ENCODE measurements at places on chromosomes 16 and 17.
A peak's percentile ranks its signal among the peaks of the same experiment; 100 is the strongest.

GRCh38 chr16:10799736-10800135 lies 18.9 kb downstream of the TVP23A start:
- DNase-seq: no peak

GRCh38 chr17:58307468-58308172 lies 21.0 kb downstream of the TSPOAP1 start:
- DNase-seq: no peak

- no peak for DNase-seq
These were observed 24.1 kb upstream of the MFSD6L start for GRCh38 chr17:8823279-8823678.

- DNase-seq: no peak
These were observed 119.4 kb downstream of the USP31 start for GRCh38 chr16:23029733-23030420.

GRCh38 chr16:79597277-79598062 lies 3.1 kb downstream of the MAF start:
- no peak for DNase-seq

DNA sequence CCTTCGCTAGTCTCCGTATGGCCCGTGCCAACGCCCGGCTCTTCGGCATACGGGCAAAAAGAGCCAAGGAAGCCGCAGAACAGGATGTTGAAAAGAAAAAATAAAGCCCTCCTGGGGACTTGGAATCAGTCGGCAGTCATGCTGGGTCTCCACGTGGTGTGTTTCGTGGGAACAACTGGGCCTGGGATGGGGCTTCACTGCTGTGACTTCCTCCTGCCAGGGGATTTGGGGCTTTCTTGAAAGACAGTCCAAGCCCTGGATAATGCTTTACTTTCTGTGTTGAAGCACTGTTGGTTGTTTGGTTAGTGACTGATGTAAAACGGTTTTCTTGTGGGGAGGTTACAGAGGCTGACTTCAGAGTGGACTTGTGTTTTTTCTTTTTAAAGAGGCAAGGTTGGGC lies 2.5 kb downstream of the RPL13 start:
- DNase-seq: no peak

DNA sequence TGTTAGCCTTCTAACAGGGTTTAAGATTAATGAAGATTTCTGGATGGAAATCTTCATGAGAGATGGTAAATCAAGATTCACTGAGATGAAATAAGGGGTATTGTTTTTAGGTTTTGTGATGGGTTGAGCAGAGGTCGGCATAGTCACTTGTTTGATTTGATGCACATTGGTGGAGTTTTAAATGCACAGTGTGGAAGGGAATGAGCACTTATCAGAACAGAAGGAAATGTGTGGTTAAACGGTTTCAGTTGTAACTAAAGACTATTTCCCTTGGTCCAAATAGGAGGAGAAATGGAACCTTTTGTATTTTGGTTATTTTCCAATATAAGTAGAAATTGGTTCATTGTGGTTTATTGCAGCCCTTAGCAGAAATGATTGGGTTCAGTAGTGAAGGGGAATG lies 34.1 kb downstream of the CBFB start:
- DNase-seq: no peak

DNA sequence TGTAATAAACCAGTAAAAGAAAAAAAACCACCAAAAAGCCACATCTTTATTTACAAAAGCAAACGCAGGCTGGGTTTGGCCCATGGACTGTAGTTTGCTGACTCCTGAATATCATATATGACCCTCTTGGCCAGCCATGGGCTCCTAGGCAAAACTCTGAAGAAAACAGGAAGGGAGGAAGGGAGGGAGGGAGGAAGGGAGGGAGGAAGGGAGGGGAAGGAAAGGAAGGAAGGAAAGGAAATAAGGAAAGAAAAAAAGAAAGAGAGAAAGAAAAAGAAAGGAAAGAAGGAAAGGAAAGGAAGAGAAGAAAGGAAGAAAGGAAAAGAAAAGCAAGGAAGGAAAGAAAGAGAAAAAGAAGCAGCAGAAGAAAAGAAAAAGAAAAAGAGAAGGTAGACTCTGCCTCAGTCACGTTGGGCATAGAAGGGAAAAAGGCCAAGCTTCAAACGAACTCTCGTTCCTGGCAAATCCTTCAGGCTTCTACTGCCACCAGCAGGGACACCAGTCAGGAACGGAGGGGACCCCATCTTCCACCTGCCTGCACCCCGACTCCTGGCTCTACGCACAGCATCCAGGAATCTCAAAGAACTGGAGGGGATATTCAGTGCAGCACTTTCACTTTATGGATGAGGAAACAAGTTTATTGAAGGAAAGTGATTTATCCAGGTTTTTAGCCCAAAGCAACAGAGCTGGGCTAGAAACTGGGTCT lies 22.1 kb downstream of the CDC42EP4 start:
- DNase-seq: no peak

- no peak for DNase-seq
These were observed 2272.8 kb downstream of the TP53TG3F start for GRCh38 chr16:35732046-35732810.

GRCh38 chr16:81668243-81669097 lies 110.6 kb upstream of the PLCG2 start:
- no peak for DNase-seq

DNA sequence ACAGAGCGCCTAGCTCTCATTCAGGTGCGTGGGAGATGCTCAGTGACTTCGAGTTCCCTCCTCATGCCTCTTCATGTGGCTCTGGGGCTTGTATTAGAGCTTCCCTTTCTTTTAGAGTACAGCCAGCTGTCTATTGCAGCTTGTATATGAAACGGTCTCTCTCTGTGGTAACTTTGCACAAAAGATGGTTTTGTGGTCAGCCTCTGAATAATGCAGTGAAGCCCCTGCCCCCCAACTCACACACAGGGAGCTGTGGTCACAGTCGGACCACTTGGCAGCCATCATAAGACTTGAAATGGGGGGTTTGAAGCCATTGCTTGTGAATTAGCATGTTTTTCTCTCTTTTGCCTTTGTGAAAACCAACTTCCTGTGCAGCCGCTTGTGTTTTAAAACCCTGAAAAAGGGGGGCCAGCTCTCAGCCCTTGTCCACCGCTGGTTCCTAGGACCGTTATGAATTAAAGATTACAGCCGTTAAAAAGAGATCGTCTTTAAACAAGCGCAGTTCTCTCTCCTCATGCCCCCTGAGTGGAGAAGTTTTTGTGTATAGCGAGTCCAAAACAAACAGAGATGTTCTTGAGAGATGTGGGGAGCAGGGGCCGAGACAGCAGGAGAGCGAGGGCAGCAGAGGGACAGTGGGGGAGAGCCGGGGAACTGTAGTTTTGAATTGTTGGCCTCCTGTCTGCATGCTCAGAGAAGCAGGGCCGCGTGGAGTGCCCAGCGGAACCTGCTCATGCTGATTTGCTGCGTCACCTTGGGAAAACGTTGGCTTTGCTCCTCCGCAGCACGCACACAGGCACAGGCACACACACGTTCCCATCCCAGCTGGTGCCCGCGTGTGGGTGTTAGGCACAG lies 199.0 kb downstream of the MSI2 start:
- DNase-seq: no peak

DNA sequence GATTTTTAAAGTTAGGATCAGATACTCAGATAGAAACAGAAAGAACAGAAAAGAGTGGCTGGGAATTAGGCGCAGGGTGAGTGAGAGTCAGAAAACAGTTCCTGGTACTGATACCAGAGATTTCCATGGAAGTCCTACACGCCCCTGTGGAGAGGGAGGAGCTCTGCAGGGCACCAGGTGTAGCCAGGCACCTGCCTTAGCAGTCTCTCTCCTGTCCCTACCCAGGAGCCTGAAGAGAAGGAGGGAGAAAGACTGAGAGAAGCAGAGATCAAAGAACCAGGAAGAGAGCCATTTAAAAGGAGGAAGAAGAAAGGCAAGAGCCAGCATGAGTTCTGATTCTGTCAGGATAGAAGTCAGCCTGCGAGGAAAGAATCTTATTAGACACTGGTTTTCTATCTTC lies 65.0 kb downstream of the CBLN1 start:
- DNase-seq: no peak

DNA sequence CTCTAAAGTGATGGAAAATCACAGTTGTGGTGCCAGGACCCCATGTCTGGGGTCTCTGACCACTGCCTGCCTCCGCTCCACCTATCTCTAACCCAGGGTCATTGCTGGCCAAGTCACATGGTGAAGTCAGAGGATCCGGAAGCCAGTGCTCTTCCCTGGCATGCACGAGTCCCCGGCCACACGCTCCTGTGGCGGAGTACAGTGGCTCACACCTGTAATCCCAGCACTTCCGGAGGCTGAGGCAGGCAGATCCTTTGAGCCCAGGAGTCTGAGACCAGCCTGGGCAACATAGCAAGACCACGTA lies 21.5 kb upstream of the RBFOX3 start:
- no peak for DNase-seq

DNA sequence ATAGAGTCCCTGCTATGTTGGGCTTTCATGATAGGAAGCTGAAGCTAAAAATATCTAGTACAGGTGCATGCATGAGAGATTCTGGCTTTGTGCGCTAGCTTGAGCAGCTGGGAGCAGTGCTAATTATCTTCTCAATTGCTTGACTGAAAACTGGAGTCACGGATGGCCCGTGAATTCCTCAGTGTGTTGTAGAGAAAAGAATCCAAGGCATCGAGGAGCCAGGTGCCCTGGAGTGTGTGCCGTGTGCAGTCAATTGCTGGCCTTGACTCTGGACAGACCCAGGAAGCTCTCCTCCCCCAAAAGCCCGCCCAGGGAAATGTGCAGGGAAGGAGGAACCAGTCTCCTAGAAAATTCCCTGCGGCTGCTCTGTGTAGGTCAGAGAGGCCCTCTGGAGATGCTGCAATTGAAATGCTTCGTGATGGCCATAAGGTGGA lies 14.2 kb downstream of the LGALS3BP start:
- no peak for DNase-seq

DNA sequence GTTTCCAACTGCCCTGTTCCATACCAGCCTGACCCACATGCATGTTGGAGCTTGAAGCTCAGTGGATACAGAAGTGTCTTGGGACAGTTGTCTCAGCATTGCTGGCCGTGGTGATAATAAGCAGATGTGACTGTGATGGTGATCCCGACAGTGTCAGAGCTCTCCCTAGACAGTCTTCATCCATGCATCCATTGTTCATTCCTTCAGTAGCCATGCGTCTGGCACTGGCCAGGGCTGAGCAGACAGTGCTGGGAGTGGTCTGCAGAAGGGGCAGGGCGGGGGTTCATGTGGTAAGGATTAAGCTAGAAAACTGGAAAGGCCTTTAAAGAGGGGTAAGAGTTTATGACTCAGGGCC lies 68.1 kb downstream of the GNAO1 start:
- no peak for DNase-seq

DNA sequence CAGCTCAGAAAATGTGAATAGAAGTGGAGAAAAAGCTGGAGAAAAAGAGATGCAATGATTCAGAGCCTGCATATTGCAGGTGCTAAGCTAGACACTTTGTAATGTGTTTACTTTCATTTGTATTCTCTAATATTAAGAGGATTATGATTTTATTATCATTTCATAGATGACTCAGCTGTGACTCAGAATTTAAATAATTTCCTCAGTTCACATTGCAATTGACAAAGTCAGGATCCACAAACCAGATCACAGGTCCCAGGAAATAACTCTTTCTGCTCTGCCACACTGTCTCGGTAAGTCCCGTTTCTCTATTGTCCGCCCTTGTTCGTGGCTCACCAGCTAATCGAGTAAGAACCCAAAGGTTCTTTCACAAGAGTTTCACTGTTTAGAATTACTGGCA lies 235.4 kb upstream of the MON1B start:
- no peak for DNase-seq

DNA sequence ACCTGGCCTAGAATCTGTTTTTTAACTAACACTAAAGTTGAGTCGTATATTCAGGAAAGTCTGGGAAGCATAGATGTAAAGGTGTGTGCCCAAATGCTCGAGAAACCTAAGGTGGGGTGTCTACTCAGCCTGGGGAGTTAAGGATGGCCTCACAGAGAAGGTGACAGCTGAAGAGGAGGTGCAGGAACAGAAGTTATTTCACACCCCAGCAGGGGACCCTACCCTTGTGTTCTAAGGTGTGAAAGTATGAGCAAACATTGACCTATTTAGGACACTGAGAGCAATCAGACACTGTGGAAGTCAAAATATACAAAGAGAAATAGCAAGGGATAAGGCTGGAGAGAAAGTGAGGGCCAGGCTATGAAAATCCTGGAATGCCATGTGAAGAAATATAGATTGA lies 49.0 kb upstream of the DHX40 start:
- DNase-seq: no peak

GRCh38 chr16:48498769-48499631 lies 111.0 kb downstream of the N4BP1 start:
- DNase-seq: no peak

DNA sequence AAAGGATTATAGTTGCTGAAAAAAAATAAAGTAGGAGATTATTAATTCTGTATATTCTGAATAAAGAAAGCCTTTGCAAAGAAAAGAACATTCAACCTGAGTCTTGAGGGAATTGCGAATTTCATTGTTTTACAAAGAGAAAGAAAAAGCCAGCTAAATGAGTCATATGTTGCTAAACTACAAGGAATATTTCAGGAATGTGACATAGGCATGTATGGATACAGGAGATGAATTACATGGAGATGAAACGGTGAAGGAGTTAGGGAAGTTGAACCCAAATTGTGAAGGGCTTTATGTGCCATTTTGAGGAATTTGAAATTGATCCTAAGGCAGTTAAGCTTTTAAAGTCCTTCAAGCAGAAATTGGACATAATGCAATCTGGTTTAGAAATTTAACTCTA lies 177.3 kb upstream of the RBL2 start:
- DNase-seq: no peak

GRCh38 chr17:77756846-77757560 lies 201.5 kb upstream of the TNRC6C start:
- no peak for DNase-seq

DNA sequence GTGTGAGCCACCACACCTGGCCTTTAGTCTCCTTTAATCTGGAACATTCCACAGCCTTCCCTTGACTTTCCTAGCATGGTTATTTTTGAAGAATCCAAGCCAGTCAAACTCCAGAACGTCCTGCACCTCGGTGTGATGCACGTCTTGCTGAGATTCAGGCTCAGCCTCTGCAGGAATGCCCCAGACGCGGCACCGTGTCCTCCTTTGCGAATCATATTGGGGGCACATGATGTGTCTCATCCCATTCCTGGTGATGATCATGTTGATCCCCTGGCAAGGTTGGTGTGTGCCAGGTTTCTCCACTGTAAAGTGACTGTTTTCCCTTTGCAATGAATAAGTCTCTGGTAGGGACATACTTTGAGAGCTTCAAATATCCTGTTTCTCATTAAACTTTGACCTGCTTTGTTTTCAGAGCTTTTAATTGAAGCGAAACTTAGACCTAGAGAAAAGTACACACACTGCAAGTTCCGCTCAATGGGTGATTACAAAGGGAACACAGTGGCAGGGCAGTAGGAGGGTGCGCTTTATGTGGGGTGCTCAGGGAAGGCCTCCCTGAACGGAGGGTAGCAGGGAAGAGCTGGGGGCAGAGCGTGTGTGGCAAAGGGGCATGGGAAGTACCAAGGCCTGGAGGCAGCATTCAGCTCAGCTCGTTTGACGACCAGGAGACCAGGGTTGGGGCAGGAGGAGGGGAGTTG lies 9.6 kb upstream of the ATP2C2 start:
- no peak for DNase-seq

GRCh38 chr17:61411261-61412142 lies 11.9 kb downstream of the TBX2 start:
- DNase-seq: peak; percentile 87
